T-cell (primary cell): ENCODE measurements at places on chromosomes 7 and 10. TPM values are rescaled to one million over a fixed set of nuclear protein-coding genes. Genes with fewer than 3 reads are reported as not detected.

DNA sequence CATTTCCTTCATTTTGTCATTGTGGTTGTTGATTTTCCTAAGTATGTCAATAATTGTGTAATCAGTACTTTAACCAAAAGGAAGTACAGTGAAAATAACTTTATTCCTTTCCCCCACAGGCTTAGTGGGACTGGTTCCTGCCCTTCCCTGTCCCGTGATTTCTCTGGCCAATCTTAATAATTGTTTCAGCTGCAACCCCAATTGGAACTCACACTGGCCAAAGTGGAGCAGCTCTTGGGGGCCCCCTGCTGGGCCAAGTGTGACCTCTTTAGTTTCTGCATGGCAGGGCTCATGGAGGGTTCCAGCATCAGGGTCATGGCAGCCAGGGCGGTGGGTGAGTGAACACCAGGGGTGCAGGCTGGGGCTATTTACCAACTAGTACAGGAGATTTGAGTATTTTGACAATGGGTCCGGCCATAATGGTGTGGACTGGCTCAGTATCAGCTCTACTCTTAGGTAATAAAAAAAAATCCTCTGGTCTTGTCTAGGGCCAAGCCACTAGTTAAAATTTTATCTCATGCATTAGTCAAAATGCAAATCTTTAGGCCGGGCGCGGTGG is 31.7 kb downstream of the CYCS start:
- no peaks in the 10 kb centered on the region for H3K27me3 ChIP-seq
- DNase-seq = peak; percentile 51
- no peak overlapping the region for H3K4me3 ChIP-seq
- H3K27ac ChIP-seq = no peak overlapping the region
- H3K4me1 ChIP-seq = peaks cover 8% of the 10 kb centered on the region

DNA sequence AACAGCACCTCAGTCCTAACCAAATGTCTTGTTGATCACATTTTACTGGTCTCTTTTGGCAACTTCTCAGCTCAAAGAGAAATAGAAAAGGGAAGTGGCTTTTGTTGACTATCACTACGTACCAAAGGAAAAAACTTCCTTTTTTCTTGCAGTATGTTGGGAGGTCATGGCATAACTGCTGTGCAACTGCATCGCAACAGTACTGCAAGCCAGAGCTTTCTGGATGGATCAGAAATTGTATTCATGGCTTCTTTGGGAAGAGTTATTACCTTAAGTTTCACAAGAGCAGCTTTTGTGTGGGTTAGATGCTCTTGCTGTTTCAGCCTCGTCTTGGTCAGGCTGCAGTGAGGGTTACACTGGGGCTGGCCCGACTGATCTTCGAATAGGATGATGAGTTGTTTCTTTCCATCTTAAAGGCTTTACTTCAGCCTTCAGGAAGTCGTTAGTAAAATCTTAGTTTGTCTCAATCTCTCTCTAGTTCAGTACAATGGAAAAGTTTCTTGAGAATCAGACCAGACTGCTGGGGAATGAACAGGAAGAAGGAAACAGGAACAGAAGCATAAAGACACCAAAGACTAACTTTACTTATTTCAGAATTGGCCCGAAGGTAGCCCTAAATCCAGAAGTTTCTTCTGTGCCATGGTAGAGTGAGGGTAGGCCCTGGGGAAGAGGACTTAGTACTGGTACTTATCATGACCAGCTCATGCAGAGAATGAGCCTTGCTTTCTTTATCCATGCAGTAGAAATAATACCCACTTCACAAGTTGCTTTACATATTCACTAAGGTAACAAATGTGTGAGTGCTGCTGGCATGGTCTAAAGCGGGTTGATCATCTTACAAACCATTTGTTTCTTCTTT is 153.6 kb downstream of the CELF2 start:
- H3K4me1 ChIP-seq = peaks cover 73% of the 10 kb centered on the region
- peak overlapping the region; percentile 94 for H3K27ac ChIP-seq
- no peaks in the 10 kb centered on the region for H3K27me3 ChIP-seq
- no peaks in the 10 kb centered on the region for H3K36me3 ChIP-seq
- no peak for DNase-seq
- H3K4me3 ChIP-seq = peak overlapping the region; percentile 96

GRCh38 chr10:80051993-80052392 is 26.5 kb upstream of the TMEM254 start:
- no peak for DNase-seq
- no peaks in the 10 kb centered on the region for H3K36me3 ChIP-seq
- H3K27me3 ChIP-seq = no peaks in the 10 kb centered on the region
- no peak overlapping the region for H3K4me3 ChIP-seq

DNA sequence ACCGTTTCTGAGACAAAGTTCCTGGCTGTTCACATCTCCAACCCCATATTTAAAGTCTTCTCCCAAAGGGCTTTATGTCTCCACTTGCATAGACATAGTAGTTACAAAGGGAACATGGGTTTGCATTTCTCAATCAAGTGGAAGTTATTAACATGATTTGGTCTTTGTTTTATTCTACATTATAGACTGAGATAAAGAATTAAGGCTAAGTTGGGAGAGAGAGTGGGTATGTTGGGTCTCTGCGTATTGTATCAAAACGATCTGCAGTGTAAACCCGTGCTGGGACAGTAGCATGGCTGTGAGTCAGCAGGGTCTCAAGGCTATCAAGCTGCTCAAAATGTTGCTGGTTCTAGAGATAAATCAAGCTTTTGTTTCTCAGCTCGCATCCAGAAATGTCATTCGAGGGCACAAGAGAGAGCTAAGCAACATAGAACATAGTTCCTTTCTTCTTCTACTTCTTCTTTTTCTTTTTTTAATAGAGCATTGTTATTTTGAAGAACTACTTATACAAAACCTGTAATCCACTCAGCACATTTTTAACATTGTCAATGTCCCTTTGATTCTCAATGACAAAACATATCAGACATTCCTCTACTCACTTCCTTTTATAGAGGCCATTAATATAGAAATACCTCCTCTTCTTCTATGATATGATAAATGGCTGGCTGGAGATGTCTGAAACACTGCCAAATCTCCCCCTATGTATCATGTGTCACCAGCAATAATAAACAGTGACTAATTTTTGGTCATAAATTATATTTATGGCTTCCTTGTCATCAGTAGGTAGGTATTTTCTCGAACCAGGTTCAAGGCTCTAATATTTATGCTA is 34.5 kb upstream of the RHOBTB1 start:
- no peaks in the 10 kb centered on the region for H3K36me3 ChIP-seq
- H3K27me3 ChIP-seq = no peaks in the 10 kb centered on the region
- H3K4me1 ChIP-seq = no peaks in the 10 kb centered on the region
- no peak overlapping the region for H3K27ac ChIP-seq
- no peak overlapping the region for H3K4me3 ChIP-seq

DNA sequence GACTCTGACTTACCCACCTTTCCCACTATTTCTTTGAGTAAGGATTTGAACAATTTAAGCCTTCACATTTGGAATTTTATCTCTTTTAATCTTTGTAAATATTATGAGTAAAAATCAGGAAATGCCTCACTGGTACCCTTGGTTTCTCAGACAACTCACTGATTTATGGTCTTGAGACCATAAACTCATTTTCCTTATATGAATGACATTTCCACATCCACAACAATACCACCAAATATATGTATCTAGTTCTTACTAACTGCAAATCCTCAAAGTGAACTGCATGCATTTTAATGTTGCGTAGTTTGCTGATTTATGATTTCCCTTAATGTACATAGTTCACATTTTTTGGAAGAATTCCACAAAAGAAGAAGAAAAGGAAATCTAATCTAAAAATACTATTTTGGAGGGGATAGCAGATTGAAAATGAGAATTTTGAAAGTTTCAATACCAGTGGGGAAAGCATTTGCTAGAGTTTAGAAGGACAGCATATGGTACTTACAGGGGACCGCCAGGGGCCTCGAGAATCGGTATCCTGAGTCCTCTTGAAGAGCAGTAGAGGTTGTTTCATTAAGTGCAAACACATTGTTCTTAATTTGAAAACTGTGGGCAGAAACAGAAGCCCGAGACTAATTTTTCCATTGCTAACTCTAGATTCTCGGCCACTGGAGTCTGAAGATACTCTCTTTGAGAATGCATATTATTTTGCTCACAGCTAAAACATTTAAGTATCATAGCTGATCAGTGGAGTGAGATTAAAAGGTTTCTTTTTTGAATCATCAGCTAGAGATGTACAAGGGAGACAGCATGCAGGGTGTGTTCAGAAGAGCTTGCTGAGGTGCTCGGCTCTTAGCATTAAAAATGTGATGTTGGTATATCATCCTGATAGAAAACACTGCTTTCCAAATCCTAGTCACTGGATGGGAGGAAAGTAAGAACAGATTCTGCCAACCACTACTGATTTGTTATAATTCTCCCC is 964.0 kb downstream of the GATA3 start:
- H3K27me3 ChIP-seq = no peaks in the 10 kb centered on the region
- H3K27ac ChIP-seq = no peak overlapping the region
- no peaks in the 10 kb centered on the region for H3K36me3 ChIP-seq
- H3K4me1 ChIP-seq = no peaks in the 10 kb centered on the region
- no peak for DNase-seq

- no peak for DNase-seq
- H3K4me1 ChIP-seq = peaks cover 32% of the 10 kb centered on the region
- H3K36me3 ChIP-seq = peaks cover 30% of the 10 kb centered on the region
- no peak overlapping the region for H3K4me3 ChIP-seq
- no peaks in the 10 kb centered on the region for H3K27me3 ChIP-seq
These were observed 9.5 kb downstream of the CYREN start for GRCh38 chr7:135160858-135161653.

DNA sequence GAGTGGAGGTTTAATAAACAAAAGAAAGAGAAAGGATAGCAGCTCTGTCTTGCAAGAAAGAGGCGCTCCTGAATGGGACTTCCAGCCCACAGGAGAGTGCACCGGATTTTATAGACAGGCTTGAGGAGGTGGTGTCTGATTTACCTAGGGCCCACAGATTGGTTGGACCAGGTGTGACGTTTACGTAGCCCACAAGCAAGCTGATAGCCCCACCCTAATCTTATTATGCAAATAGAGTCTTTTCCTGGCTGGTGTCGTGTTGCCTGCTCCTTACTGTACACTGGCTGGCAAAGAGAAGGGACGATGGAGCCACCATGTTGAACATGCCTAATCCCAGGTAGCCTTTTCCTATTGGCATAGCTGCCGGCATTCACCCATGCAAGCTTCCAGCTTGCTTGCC is 319.7 kb upstream of the POM121L12 start:
- H3K36me3 ChIP-seq = no peaks in the 10 kb centered on the region
- H3K4me1 ChIP-seq = no peaks in the 10 kb centered on the region
- H3K27me3 ChIP-seq = no peaks in the 10 kb centered on the region
- no peak for DNase-seq
- H3K27ac ChIP-seq = no peak overlapping the region

CYP2C18 gene
- 0.13 TPM for total RNA-seq

GRCh38 chr10:121088524-121088923 is 237.4 kb downstream of the WDR11 start:
- no peak overlapping the region for H3K27ac ChIP-seq
- no peaks in the 10 kb centered on the region for H3K4me1 ChIP-seq
- H3K36me3 ChIP-seq = no peaks in the 10 kb centered on the region
- peaks cover 5% of the 10 kb centered on the region for H3K27me3 ChIP-seq
- H3K4me3 ChIP-seq = no peak overlapping the region

GRCh38 chr10:78433076-78433595 is 399.5 kb downstream of the RPS24 start:
- H3K27me3 ChIP-seq = peaks cover 28% of the 10 kb centered on the region
- H3K4me3 ChIP-seq = no peak overlapping the region
- H3K4me1 ChIP-seq = no peaks in the 10 kb centered on the region
- DNase-seq = no peak
- no peaks in the 10 kb centered on the region for H3K36me3 ChIP-seq
- H3K27ac ChIP-seq = no peak overlapping the region

DNA sequence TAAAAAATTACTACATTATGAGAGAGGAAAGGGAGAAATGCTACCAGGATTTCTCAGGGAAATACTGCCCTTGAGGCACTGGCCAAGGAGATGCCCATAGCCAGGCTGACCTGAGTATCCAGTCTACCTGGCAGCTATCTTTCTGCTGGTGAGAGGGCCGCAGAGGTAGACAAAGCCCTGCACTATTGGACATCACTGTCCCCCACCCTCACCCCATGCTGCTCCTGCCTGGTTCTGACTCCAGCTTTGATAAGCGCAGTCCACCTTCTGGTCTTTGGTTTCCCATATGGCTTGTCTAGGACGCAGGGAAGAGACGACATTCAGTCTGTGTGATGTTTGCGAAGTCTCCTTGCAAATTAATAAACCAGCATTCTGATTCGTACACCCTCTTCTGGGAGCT is 3.7 kb downstream of the ITPRIP start:
- no peak overlapping the region for H3K4me3 ChIP-seq
- H3K4me1 ChIP-seq = peaks cover 70% of the 10 kb centered on the region
- H3K36me3 ChIP-seq = peaks cover 18% of the 10 kb centered on the region
- DNase-seq = no peak

DNA sequence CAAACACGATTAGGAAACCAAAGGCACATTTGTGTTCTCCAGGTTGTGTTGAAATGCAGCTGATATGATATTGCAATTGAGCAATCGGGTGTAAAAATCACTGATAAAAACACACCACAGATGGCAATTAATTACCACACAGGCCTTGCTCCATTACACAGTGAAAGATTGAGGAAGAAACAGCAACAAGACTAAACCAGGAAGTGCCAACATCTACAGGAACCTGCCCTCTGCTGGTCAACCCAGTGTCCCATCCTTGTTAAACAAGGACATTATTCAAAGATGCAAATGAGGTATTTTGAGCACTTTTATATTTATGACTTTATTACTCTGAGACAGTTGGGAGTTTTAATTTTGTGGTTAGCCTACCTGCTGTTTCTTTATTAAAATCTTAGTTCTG is 765.6 kb upstream of the GHITM start:
- no peak overlapping the region for H3K27ac ChIP-seq
- H3K4me1 ChIP-seq = no peaks in the 10 kb centered on the region
- no peak overlapping the region for H3K4me3 ChIP-seq
- DNase-seq = no peak
- H3K27me3 ChIP-seq = no peaks in the 10 kb centered on the region

DNA sequence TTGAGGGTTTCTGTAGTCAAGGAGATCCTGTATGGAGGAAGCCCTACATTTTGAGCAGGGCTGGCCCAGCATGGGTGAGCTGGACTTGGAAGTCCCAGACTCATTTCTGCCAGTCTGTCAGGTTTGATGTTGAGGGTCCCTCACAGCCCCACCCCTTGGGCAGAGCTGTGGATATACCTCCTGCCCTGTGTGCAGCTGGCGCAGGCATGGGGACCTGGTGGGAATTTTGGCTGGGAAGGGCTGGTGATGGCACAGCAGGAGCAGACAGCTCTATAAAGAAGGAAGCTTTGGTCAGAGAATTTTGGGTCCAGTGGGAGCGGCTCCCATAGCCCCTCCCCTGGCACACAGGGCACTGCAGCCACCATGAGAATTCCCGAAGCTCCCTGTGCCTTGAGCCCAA is 482.6 kb downstream of the RPS24 start:
- H3K27ac ChIP-seq = no peak overlapping the region
- no peaks in the 10 kb centered on the region for H3K27me3 ChIP-seq
- peaks cover 4% of the 10 kb centered on the region for H3K4me1 ChIP-seq
- H3K36me3 ChIP-seq = no peaks in the 10 kb centered on the region
- DNase-seq = no peak

DNA sequence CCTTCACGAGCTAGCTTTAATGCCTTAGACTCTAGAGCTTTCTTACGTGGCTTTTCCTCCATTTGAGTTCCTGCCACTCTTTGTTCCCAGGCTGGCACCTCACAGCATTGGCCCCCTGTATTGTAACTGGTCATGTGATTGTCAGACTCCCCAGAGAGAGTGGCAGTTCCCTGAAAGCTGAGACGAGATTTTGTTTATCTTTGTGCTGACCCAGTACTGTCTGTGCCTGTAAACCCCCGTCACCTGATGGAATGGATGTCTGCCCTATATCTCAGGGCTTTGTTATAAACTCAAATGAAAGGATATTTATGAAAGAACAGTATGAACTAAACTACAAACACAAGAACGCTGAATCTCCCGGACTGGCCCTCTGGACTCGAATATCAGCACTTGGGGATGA is 13.0 kb downstream of the NOBOX start:
- peaks cover 3% of the 10 kb centered on the region for H3K4me1 ChIP-seq
- no peaks in the 10 kb centered on the region for H3K36me3 ChIP-seq
- no peak for DNase-seq
- no peaks in the 10 kb centered on the region for H3K27me3 ChIP-seq
- no peak overlapping the region for H3K27ac ChIP-seq
- H3K4me3 ChIP-seq = no peak overlapping the region
